Activated B cell treated with CpG ODN at 0.5 μM for 24 hours (primary cell): ENCODE measurements at places on chromosomes 7 and 10.

GRCh38 chr7:135645296-135645904, 16.9 kb upstream of the STMP1 start:
- DNase-seq, result no peak

GRCh38 chr10:123995082-123995460, 98.3 kb downstream of the CHST15 start:
- DNase-seq, result no peak

DNA sequence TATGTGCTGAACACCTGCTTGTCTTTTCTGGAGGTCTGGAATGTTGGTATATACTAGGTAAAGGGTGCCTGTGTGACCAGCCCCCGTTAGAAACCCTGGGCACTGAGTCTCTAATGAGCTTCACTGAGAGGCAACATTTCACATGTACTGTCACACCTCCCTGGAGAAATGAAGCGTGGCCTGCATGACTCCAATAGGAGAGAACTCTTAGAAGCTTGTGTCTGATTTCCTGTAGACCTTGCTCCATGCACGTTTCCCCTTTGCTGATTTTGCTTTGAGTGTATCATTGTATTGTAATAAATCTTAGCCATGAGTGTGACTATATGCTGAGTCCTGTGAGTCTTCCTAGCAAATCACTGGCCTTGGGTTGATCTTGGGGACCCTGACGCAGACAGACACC, 82.8 kb downstream of the PPP1R3C start:
- DNase-seq, result no peak

GRCh38 chr7:44735403-44736165, 13.1 kb upstream of the ZMIZ2 start:
- DNase-seq, result no peak

DNA sequence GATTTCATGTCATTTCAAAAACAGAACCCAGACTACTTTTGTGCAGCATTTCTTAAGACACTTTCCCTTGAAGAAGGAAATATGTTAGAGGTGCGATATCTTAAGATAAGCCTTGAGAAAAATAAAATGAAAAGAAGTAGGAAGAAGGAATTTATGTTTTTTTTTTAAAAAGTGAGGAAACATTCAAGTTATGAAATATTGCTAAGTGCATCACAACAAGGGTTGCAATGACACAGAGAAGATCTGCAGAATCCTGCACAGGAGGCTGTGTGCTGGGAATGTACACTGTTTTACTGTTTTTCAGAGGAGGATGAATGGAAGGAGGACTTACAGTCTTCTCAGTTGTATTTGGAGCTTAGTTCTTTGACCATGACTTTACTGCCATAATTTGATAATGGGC, 79.8 kb upstream of the NME8 start:
- no peak for DNase-seq

- DNase-seq, result no peak
Observed at GRCh38 chr10:108566316-108567107, 1356.8 kb downstream of the XPNPEP1 start.

DNA sequence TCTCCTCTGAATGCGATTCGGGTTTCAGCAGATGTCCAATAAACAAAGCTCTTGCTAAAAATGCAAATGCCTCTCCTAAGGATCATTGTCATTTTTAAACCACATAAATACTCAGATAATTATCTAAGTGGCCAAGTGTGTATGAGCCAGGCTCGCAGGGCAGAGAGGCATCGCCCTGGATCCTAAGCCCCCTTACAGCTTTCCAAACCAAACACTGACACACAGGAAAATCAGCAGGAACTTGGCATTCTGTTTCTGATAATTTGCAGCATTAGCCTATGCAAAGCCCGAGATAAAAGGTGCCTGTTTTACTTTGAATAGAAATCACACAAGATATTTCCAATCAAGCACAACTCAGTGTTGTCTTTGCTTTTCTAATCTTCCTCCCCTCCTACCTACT, 134.4 kb downstream of the ABCA13 start:
- no peak for DNase-seq

GRCh38 chr7:21911341-21911875, 34.3 kb downstream of the CDCA7L start:
- no peak for DNase-seq

GRCh38 chr7:154789404-154789803, 213.5 kb downstream of the PAXIP1 start:
- DNase-seq, result no peak

DNA sequence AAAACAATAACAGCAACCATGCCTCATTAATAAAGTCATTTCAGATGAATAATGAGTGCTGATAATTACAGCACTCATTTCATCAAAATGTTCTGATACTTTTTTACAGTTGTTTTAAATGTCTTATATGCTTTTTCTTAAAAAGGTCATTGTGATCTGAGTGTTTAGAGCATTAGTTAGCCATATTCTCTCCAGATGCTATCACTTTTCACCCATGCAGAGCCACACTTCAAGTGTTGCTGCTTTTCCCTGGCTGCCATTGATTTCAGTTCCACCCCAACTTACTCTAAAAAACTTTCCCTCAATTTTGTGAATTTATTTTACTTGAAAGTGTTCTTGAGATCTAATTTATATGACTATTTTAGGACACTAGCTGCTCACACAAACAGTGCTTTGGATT, 41.8 kb downstream of the NUP205 start:
- DNase-seq, result no peak

- no peak for DNase-seq
Observed at GRCh38 chr10:28993861-28994260, 295.0 kb upstream of the LYZL1 start.

DNA sequence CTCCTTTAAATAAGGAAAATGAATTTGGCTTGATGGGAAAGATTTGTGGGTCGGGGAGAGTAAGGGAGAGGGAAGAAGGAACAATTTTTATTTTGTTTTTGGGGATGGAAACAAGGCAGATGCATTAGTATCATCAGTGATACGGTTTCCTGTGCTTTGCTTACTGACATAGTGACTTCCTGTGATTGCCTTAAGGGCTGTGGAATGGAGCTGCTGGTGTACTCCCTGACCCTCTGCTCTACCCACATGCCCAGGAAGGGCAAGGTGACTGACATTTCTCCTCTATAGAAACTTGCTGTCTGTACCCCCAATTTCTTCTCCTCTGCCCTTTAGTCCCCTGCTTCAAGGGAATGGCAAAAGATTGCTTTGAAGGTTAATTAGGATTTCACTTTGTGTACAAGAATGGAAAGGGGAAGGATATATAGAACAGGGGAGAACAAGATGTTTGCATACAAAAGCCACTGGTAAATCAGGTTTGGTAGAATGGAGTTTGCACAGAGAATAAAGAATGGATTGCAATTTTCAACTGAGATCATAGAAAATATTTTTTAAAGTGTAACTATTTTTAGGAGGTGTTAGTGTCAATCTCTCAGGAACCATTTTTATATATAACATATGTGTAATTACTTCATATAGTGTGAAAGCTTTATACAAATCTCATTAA, 129.0 kb upstream of the AGR3 start:
- no peak for DNase-seq

DNA sequence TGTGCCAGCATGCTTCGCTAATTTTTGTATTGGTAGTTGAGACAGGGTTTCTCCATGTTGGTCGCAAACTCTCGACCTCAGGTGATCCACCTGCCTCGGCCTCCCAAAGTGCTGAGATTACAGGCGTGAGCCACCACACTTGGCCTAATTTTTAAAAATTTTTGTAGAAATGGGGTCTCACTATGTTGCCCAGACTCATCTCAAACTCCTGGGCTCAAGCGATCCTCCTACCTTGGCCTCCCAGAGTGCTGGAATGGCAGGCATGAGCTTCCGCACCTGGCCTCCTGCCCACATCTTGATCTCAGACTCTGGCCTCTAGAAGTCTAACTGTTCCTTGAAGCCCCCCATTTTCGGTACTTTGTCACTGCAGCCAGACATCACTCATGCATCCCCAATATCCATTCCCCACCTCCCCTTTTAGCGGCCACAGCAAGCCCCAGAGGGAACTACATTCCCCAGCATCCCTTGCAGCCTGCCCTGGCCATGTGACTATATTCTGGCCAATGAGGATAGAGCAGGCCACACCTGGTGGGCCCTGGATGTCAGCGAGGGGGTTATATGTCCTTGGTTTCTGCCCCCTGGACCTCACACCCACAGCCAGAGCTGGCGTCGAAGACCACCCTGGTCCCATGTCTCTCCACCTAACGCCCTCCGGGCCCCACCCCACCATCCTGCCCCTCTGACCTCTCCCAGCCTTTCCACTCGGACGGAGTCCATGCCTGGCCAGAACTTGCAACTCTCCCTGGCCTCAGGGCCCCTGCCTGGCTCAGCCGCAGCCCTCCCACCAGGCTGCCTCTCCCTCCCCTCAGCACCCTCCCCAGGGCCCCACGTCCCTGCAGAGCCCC, 33.8 kb downstream of the MICALL2 start:
- no peak for DNase-seq

DNA sequence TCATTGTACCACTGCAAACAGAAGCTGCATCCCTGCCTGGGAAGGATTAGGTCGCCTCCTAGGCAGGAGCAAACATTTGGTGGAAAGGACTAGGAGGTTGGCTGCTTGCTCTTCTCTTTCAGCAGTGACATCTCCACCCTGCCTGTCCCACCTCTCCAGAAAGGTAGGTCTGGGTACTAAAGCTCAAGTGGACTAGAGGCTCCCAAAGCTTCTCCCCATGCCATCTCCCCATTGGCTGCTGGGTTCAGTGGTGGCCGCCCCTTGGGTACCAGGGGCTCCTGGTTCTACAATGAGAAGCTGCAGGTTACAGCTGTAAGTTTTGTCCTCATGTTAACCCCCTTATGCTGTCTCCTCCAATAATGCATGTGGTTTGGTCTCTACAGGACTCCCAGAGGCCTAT, 180.7 kb upstream of the MKI67 start:
- DNase-seq, result no peak

GRCh38 chr7:2209146-2209960, 23.4 kb downstream of the MAD1L1 start:
- peak; percentile 58 for DNase-seq

GRCh38 chr10:128701837-128702236, 575.6 kb upstream of the MKI67 start:
- DNase-seq, result no peak

DNA sequence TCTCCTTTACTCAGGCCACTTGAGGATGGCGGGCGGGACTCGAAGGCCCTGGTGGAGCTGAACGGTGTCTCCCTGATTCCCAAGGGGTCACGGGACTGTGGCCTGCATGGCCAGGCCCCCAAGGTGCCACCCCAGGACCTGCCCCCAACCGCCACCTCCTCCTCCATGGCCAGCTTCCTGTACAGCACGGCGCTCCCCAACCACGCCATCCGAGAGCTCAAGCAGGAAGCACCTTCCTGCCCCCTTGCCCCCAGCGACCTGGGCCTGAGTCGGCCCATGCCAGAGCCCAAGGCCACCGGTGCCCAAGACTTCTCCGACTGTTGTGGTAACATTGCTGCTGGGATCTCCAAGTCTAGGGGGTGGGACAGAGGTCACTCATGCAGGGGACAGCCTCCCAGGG, 65.7 kb downstream of the GTF2IRD1 start:
- no peak for DNase-seq

DNA sequence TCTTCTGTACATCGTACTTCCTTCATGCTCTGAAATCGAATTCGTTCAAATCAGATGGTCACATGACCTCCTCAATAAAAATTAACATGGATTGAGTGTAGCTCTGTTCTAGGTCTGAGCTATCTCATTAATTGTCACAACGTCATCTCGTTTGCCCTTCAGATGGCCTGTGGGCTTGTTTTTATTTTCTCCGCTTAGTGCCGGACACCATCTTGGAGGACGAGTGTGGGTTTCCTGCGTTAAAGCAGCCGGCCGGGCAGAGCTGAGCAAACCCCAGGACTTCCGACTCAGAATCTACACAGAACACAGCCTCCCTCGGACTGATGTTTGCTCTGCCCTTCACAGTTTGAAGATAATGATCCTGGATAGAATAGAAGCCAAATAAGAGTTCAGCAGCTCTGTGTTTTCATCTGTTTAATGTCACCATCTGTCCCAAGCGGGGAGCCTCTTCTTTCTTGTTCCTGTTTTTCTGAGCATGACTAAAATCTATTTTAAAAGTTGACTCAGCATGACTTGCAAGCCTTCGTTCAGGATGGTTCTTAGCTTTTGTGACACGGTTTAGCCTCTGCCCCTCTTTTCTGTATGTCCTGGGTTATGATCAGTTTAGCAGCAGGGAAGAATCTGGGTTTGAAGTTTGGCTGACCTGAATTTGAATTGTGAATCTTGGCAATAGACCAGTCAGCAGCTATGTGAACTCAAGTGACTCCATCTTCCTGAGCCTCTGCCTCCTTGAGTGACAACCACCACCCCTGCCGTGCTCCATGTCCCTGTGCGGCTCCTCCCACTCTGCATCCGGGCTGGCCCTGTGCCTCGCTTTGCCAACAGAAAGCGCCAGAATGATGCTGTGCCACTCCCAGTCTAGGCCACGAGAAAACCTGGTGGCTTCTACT, 30.6 kb upstream of the GALNTL5 start:
- DNase-seq, result no peak

DNA sequence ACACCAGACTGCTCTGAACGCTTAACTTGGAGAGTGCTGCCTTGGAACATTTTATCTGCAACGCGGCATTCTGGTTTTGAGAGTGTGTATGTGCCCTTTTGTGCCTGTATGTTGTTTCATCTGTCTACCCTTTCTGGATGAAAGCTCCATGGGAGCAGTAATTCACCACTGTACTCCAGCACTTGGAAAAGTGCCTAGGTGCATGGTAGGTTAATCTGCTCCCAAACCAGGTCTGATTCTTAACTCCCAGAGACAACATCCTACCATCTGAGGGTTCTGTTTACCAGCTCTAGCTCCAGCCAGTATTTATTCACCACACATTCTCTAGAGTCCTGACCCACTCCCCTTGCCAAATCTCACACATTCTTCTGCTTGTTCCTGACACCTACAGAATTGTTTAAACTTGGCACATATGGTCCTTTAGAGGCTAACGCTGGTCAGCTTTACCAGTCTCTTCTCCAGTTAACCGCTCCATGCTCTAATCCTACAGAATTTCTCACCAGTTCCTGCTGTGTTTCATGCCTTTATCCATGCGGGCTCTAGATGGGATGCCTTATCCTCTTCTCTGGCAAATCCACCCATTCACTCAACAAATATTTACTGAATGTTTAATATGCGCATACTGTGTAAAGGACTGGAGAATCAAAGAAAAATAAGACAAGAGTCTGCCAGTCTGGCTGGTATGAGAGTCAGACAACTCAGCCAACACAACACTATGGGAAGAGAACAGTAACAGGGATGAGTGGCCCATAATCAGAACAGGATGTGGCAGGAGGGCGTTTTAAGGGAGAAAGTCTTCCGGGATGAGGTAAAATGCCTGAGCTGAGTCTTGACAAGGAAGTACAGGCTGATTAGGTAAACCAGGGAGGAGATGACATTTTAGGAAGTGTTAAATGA, 46.3 kb downstream of the MTPN start:
- DNase-seq, result no peak

- no peak for DNase-seq
Observed at GRCh38 chr7:68474661-68475216, 1123.5 kb upstream of the AUTS2 start.
